ENCODE measurements at places on chromosomes 2 and 18.
A peak's percentile ranks its signal among the peaks of the same experiment; 100 is the strongest.

- no peak for DNase-seq
Observed at GRCh38 chr2:241458687-241459086, 49.7 kb downstream of the STK25 start.

GRCh38 chr18:53324353-53324752 is 900.1 kb downstream of the MBD2 start:
- no peak for DNase-seq

- no peak for DNase-seq
Observed at GRCh38 chr2:88933091-88933490, 241.6 kb downstream of the RPIA start.

DNA sequence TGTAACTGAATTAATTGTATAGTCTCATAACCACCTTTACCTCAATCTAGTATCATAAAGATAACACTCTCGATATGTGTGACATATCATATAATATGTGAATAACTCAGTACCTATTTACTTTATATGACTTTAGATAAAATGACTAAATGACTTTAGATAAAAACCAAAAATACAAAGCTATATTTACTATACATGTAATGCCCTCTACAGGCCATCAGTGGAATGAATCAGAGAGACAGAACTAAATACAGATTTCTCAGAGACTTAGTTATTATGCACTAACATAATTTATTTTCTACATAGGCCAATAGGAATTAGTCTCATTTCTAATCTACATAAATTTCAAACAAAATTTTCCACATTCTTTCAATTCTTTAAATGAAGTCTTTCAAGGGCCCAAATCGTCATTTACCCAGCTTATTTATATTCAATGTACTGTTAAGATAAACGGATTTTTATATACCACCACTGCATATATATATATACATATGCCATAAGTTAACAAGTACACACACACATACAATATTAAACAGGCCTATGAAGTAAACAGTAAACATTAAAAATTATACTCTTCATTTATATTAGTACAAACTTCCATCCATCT is 219.9 kb downstream of the EXOC6B start:
- DNase-seq, result no peak

- DNase-seq, result no peak
Observed at GRCh38 chr2:25041307-25041927, 459 bp upstream of the EFR3B start.

GRCh38 chr18:27967913-27968824 is 208.8 kb downstream of the CDH2 start:
- no peak for DNase-seq

DNA sequence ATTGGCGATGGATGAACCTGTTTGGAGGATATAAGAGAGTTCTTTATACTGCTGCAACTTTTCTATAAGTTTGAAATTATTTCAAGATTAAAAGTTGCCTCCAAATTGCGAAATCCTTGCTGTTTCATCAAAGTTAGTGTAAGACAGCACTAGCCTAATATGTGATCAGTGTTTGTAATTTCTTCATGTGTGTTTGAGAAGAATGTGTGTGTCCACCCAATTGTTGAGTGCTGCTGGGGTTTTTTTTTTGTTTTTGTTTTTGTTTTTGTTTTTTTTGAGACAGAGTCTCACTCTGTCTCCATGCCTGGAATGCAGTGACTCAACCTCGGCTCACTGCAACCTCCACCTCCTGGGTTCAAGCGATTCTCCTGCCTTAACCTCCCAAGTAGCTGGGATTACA is 33.4 kb downstream of the CDK15 start:
- no peak for DNase-seq

- DNase-seq, result peak; percentile 67
Observed at GRCh38 chr2:182372661-182373060, 54.2 kb downstream of the PDE1A start.

GRCh38 chr2:214127170-214127569 is 283.7 kb upstream of the VWC2L start:
- no peak for DNase-seq

- no peak for DNase-seq
Observed at GRCh38 chr18:29083545-29083944, 906.6 kb upstream of the CDH2 start.

GRCh38 chr2:143486976-143487375 is 357.8 kb downstream of the ARHGAP15 start:
- no peak for DNase-seq

- DNase-seq, result no peak
Observed at GRCh38 chr18:64017870-64018269, 48.0 kb downstream of the SERPINB8 start.

DNA sequence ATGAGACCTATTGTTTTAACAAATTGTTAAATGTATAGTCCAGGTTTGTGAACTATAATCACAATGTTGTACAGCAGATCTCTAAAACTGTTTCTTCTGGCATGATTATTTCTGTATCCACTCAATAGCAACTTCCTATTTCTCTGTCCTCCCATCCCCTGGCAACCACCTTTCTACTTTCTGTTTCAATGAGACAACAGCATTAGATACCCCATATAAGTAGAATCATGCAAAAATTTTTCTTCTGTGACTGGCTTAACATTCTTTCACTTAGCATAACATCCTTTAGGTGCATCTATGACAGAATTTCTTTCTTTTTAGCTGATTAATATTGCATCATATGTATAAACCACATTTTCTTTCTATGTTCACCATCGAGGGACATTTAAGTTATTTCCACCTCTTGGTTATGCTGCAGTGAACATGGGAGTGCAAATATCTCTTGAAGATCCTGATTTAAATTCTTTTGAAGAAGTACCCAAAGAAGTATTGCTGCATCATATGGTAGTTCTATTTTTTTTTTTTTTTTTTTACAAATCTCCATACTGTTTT is 713.5 kb downstream of the LRP1B start:
- DNase-seq, result no peak

GRCh38 chr2:192072261-192072660 is 122.5 kb downstream of the TMEFF2 start:
- no peak for DNase-seq

- DNase-seq, result no peak
Observed at GRCh38 chr18:79802298-79802697, 4.6 kb downstream of the KCNG2 start.

DNA sequence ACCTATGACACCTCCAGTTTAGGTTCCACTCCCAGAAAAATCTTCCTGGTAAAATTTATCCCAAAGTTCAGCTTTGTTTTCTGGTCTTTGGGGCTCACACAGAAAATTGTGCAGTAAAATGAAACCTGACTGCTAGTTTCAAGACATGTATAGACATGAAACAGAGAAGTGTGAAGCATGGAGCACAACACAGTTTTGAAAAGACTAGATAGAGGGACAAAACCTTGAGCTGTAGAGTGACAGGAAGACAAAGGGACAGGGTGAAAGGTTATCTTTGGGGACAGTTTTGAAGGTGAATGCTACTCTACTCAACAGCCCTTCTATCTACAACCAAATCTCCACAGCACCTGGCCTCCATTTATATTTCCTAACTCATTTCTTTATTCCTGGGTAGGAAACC is 352.6 kb downstream of the RBM43 start:
- DNase-seq, result no peak
